ENCODE measurements at places on chromosomes 2 and 18. TPM values are rescaled to one million over a fixed set of nuclear protein-coding genes. Genes with fewer than 3 reads are reported as not detected.

The MATN3 gene
- polyA plus RNA-seq: not detected

The C1QL2 gene
- polyA plus RNA-seq: not detected

The EVX2 gene
- polyA plus RNA-seq: not detected

GRCh38 chr2:237081596-237081995 is 4.1 kb upstream of the COPS8 start:
- DNase-seq: no peak

- DNase-seq: no peak
These were observed 186.6 kb downstream of the MYO5B start for GRCh38 chr18:50008306-50008705.

DNA sequence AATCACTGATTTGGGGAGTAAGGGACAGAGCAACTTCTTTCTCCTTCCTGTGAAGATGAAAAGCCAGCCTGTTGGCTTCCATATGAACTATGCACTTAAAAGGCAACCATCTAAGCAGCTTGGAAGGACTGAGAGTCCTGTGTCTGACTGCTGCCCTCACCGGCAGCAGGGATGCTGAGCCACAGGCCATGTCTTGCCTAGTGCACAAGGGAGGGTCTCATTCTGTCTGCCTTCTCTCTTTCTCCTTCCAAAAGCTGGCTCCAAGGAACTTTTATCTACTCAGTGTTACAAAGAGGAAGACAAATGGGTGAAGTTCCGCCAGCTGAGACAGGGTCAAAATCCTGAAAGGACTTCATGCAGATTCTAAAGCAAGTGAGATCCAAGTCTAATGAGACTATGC is 146.3 kb downstream of the MTCL1 start:
- DNase-seq: no peak

DNA sequence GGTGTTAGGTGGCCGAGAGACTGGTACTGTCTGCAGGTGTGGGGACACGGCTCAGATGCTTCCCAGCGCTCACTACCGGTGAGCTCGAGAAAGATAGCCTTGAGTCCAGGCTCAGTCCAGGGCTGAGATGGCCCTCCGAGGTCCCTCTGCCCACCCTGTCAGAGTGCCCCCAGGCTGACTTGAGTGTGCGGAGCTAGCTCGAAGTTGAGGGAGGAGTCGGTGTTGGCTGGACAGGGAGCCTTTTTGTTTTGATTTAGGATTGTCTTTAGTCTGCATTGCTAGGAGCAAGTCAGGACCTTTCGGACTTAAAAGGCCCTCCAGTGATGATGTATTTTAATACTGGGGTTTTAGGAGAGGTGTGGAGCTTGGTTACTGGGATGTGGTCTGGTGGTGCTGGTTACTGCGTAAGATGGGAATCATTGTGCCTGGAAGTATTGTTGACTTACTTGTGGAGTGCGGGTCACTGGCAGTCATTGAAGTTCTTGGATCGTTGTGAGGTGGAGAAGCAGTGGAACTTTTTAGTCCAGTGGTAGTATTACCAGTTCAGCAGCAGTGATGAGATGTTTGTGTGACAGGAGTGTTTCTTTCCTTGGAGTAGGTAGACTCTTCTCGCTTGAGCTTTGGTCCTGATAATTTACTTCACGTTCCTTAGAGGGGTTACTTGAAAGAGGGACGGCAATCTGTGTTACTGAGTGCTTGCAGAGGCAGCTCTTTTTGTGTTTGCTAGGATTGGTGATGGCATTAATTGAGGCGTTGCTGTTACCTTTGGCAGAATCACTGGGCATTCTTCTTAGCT is 633 bp downstream of the KIAA1328 start:
- peak; percentile 56 for DNase-seq

DNA sequence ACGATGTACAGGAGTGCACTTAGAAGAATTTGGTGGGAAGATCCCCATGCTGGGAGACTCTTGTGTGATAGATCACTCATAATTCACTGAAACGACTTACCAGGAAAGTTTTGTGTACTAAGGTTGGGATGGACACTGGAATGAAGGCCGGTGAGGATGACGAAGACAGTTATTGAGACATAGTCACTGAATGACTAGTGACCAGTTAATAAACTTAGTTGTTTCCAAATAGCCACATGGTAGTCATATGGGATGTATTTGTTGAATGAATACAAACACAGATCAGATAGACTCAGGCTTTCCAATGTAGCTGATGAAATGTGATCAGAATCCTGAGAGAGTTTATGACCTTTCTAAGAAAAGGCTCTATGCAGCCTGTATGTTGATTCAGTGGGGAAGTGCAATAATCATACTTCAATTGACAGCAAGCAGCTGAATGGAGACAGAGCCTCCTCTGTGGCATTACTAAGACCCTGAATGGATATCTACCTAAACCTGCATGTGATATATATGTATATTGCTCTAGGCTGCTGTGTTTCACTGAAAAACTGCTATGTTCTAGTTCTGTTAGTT is 20.4 kb downstream of the GDF7 start:
- DNase-seq: no peak

DNA sequence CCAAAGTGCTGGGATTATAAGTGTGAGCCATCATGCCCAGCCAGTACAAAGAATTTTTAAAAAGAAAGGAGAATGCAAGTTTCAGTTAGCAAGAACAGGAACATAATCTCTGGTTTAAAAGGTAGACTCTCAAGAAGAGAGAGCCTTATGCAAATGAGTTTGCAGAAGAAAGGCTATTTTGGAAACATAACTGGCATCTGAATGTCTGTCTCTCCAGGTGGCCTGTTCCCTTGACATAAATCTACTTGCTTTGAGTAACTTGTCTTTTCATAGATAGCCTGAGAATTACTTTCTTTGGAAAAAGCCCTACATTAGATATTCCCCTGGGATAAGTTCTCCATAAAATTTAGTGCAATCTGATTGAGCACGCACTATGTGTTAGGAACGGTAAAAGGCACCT is 109.6 kb downstream of the ICOS start:
- no peak for DNase-seq

DNA sequence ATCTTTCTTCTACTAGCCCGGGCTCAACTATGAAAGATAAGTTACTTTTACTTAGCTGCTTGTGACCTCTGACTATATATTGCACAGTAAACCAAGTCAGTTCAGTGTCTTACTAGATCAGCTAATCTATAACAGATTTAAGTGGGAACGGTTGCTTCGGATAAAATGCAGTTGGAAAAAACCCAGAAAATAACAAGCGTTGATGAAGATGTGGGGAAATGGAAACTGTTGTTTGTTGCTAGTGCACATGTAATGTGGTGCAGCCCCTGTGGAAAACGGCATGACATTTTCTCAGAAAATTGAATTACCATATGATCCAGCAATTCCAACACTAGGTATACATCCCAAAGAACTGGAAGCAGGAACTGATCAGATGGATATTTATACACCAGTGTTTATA is 248.5 kb downstream of the PRKCE start:
- no peak for DNase-seq

- no peak for DNase-seq
These were observed 268.7 kb upstream of the ATP5MC3 start for GRCh38 chr2:175450029-175450760.

GRCh38 chr2:66432801-66433694 is 1.9 kb upstream of the MEIS1 start:
- DNase-seq: peak; percentile 88

DNA sequence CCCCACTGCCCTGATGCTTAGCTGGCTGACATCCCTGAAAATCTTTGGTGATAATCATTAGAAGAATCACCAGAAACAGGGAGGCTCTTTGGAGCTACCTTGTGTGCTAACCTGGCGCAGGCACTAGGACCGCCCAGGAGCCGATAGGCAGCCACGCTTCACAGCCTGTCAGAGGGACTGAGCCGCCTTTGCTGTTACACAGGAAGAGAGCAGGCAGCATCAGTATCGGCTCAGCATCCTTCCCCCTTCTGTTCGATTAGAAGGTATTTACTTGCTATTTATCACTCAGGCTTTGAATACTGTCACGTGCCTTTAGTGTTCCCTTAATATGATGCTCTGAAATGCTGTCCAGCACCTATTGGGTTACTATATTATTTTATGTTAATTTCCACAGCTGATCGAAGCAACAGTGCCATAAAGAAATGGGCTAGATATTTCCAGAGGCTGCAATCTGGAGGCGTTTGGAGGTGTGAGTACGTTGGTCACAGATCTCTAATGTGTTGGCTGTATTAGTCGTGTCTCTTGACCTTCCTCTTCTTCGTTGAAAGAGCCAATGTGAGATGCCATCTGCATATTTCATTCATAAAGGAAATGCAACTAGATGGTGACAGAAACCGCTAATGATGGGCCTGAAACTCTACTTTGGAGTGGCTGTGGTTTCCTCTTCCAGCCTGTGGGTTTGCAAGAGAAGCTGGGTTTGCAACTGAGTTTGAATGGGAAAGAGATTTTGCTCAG is 110.4 kb upstream of the RAB27B start:
- peak; percentile 81 for DNase-seq

DNA sequence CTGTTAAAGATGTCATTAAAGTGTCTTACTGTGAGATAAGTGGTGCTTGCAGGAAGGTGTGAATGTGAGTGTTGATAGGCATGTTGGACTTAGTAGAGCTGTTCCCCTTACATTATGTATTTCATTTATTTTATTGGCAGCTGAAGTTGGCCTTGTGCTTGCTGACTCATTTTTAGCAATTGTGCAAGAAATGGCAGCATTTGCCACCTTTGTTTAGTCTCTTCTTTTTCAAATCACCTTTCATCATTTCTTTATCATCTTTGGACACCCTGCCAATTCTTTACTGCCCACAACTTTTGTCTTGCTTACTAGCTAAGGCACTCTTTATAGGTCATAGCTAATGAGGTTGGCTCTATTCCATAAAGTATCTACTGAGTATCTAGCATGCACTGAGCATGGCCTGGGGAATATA is 130.3 kb upstream of the LYPD6 start:
- no peak for DNase-seq

GRCh38 chr2:64735504-64735903 is 81.8 kb upstream of the SERTAD2 start:
- no peak for DNase-seq

GRCh38 chr2:184413221-184413620 is 185.1 kb upstream of the ZNF804A start:
- DNase-seq: no peak

GRCh38 chr2:127398239-127398590 is 10.4 kb upstream of the MAP3K2 start:
- peak; percentile 90 for DNase-seq

- DNase-seq: no peak
These were observed 7.1 kb downstream of the CATIP start for GRCh38 chr2:218363736-218364135.

GRCh38 chr18:62586781-62587487 is 64.1 kb downstream of the ZCCHC2 start:
- no peak for DNase-seq
